Activated T-helper 9 cell treated with anti-CD3 and anti-CD28 coated beads, Interleukin-2, amount 50 U/mL, for 16 hours (primary cell): ENCODE measurements at places on chromosomes 2 and 18.

- no peak for DNase-seq
Observed at GRCh38 chr2:98446850-98447249, 2.2 kb downstream of the INPP4A start.

- DNase-seq, result no peak
Observed at GRCh38 chr2:106139238-106139935, 54.7 kb downstream of the UXS1 start.

- DNase-seq, result no peak
Observed at GRCh38 chr2:113076954-113077669, 9.3 kb downstream of the IL1F10 start.

DNA sequence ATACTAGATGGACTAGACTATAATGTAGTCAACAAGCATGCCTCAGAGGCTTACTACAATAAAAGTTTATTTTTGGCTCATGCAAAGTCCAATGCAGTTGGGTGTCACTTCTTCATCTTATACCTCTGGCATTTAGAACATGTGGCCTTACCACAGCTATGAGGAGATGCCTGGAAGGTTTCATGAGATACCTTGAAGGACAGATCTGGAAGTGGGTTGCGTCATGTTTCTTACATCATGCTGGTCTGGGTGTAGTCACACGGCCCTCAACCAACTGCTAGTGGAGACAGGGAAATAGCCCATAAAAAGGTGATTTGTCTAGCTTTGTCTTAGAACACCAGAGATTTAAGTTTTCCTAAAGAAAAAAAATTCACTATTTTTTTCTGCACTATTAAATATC is 91.7 kb upstream of the MMADHC start:
- no peak for DNase-seq

GRCh38 chr2:157302492-157303099 is 23.0 kb downstream of the ERMN start:
- DNase-seq, result no peak

- DNase-seq, result no peak
Observed at GRCh38 chr18:50172367-50172766, 22.6 kb downstream of the MYO5B start.

GRCh38 chr2:213281156-213281555 is 3.1 kb upstream of the SPAG16 start:
- DNase-seq, result no peak

- no peak for DNase-seq
Observed at GRCh38 chr18:6625481-6625880, 104.0 kb upstream of the ARHGAP28 start.

DNA sequence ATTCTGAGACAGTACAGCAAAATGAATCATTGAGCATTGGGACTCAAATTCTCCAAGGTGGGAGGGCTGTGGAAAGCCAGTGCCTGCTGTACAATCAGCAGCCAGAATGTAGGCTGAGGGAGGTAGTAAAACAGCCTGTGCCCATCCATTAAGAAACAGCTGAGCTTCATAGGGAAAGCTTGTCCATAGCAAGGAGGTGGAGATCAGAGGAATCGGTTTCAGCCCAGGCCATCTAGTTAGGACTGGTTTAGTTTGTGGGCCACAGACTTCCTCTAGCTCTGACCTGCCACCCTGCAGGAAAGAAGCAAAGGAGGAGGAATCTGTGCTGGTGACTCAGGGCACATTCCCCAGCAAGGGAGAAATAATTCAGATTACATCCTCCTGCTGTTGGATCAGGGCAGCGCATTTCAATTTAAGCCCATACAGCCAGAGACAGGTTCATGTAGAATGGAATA is 333.4 kb downstream of the SETBP1 start:
- DNase-seq, result no peak

DNA sequence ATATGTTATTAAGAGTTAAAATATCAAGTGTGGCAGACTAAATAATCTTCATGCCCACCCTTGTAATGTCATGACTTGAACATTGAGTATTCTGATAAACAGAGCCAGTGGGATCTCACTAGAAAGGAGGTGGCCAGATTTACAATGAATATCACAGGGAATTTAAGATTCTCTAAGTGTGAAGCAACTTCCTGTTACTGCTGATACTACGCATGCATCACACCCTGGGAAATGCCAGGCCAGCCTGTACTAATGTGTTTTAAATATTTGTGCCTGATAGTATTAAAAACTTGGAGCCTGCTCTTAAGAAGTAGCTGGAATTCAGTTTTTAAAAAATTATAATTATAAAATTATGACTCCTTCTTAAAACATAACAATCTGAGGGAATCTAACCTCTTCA is 148.3 kb downstream of the LAMA3 start:
- no peak for DNase-seq

DNA sequence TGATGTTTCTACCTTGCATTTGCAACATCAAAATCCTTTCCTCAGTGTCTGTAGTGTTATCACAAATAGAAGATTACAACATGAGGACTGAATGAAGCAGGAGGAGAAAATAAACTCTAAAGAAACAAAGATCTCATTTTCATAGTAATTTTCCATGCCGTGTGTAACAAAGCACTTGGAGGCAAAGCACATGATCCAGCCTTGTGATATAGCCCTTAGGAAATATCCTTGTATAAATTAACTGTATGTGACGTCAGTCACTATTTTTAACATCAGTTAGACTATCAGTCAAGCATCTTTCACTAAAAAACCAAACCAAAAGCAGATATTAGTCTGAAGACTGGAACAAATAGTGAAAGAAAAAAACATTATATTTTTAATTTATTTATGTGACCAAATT is 492.1 kb upstream of the CNTNAP5 start:
- DNase-seq, result no peak

DNA sequence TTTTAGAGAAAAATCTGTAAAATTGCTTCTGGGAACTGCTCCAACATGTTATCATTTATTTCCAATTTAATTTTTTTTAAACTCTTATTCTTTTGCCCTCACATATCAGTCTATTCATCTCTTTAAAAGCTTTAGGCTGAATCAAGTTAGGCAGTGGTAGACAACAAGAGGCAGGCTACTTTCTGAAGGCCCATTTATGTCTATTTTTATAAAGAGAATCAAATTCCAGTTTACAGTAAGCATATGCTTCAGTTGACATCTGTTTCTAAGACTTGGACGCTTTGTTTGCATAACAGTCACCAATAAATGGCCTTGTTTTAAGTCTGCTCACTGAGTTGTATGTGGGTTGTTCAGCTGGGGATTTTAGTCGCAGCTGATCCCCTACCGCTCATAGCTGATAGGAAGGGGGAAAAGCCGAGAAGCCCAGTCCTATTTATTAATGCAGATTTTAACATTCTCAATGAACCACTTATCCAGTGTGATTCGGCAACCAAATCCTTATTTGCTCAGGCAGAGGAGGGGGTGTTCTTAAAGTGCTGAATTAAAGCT is 260.4 kb upstream of the SIX3 start:
- no peak for DNase-seq

DNA sequence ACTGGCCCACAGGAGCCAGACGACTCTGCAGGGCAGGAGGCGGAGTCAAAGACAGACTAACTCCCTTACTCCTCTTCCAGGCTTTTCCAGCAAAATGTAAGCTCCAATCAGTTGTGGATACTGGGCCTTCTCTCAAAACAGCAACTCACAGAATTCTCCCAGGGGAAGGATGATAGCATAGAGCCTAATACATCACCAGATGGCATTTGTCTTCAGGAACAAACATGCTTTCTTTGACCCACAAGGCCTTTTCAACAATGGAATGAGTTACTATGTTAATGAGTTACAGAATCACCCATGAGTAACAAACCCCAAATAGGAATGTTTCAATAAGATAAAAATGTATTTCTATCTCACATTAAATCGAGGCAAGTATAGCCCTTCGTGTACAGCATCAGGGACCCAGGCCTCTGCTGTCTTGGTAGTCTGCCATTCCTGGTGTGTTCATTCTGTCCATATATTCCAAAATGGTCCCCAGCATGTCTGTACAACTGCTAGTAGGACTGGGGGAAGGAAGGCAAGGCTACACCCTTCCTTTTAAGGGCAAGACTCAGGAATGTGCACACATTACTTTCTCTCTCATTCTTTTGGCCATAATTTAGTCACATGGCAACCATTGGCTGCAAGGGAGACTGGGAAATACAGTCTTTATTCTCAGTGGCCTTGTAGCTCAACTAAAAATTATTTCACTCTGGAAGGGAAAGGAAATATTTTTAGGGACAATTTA is 76.4 kb downstream of the BOD1L2 start:
- DNase-seq, result no peak

DNA sequence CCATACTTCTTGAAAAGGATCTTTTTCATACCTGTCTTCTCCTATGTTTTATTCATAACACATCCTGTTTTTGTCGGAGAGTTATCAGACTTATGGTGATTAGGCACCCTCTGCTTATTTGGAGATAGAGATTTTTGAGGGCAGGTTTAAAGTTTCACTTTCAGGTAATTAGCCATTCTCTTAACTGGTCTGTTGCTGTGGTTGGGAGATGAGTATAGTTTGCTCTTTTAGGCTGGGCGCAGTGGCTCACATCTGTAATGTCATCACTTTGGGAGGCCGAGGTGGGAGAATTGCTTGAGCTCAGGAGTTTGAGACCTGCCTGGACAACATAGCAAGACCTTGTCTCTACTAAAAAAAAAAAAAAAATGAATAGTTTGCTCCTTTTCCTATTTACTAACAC is 25.3 kb downstream of the SFTPB start:
- no peak for DNase-seq

GRCh38 chr2:96839875-96840850 is 3.7 kb downstream of the ANKRD23 start:
- no peak for DNase-seq

DNA sequence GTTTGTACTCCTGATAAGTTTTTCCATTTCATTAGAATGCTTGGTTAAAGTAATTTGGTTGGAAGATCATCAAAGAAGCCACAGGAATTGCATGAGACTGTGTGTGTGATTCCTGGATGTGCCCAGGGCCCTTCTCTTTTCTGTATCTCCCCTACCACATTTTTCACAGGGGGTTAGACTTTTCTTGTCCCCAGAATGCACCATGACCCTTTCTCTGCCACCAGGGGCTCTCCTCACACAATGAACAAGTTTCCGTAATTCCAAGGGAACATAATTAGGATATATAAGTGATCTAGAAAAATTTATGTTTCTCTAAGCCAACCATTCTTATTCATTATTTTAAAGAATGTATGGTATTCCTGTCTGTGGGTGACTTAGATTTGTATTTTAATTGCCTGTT is 291.8 kb downstream of the NEDD4L start:
- no peak for DNase-seq

DNA sequence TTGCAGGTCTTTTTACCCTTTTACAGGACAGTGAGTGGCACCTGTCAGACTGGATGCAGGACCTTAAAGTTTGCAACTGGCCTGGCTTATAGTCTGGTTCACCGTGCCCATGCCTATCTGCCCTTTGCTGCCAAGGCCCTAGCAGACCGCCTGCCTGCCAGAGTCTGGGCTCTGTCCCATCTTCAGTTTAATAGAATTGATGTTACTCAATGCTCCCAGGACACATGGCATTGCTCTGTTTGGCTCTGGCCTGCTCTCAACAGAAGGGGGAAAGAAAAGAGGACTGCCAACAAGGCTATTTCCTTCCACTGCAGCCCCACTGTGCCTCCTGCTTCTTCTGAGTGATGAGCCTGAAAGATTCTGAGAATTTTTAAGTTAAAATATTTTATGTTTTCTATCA is 25.6 kb upstream of the TMEM178A start:
- DNase-seq, result no peak

- DNase-seq, result no peak
Observed at GRCh38 chr2:239651859-239652258, 251.0 kb upstream of the HDAC4 start.

GRCh38 chr2:105417857-105418436 is 19.1 kb upstream of the FHL2 start:
- DNase-seq, result no peak

- DNase-seq, result no peak
Observed at GRCh38 chr18:68417826-68418225, 297.1 kb downstream of the TMX3 start.

- no peak for DNase-seq
Observed at GRCh38 chr2:176193048-176193447, 4.6 kb downstream of the HOXD1 start.

- DNase-seq, result no peak
Observed at GRCh38 chr2:24493713-24494112, 2.7 kb downstream of the NCOA1 start.

DNA sequence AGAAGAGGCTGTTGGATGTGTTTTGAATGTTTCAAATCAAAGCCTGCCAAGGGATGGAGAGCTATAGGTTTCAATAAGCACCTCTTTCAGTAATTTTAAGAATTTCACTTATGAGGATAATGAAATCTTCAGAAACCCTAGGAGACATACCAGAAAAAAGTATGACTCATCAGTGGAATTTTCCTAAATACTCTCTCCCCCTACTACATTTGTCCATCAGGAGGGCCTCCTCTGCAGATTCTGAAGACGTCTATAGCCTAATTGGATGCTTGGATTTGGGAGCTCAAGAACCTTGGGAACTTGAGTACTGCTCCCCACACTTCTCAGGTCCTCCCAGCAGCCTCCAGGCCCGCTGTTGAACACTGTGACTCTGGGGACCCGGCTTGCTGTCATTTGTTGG is 374.3 kb downstream of the SLC4A3 start:
- DNase-seq, result no peak

DNA sequence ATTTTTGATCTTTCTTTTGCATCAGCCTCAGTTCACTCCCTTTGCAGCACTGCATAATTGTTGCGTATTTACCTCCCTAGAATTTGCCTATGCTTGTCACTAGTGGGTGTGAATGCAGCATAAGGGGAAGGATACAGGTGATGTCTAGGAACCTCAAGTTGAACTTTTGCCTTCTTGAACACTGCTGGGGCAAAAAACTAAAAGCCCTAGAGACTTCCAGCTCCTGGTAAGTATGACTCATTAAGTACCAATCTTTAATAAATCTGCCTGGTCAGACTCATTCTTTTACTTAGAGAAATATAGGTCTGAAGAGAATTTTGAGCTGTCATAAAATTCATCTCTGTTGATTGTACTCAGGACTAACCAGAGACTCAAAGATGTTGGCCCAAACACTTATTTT is 547.3 kb upstream of the FANCL start:
- no peak for DNase-seq

DNA sequence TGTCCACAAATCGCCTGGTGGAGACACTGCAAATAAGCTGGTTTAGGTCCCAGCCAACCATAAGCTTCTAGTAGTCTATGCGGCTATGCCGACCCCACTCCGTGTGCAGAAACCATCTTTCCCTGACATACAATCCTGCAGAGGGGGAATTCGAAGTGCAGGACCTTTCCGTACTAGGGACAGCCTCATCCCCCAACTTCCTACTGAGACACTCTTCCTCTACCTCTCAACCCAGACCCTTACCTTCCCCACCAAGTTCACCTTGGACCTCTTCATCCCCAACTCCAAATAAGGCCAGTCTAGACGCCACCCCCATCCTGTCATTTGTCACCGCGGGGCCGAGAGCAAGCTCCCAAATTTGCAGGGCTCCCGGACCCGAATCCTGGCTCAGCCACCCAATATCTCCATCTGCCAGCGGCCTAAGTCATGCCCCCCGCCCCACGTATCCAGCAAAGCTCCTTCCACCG is 496 bp downstream of the SUCLG1 start:
- no peak for DNase-seq

DNA sequence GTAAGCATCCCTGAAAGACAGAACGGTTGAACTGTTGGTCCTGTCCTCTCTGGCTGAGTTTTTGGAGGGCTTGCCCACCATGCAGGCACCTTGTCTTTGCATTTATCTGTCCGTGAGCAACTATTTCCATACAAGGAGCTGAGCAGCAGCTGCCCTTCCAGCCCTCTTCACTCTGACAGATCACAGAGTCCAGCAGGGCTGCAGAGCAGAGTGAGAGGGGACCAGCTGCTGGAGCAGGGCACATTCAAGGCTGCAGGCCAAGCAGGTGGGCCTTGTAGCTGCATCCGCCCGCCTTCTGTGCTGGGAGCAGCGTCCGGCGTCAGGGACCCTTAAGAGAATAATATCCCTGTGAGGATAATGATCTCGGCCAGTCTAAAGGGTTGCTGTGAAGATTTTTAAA is 9.5 kb downstream of the SMYD1 start:
- no peak for DNase-seq
